ENCODE measurements at places on chromosomes 1 and 21.

- DNase-seq = no peak
These were observed 19.8 kb upstream of the REG4 start for GRCh38 chr1:119831027-119831426.

DNA sequence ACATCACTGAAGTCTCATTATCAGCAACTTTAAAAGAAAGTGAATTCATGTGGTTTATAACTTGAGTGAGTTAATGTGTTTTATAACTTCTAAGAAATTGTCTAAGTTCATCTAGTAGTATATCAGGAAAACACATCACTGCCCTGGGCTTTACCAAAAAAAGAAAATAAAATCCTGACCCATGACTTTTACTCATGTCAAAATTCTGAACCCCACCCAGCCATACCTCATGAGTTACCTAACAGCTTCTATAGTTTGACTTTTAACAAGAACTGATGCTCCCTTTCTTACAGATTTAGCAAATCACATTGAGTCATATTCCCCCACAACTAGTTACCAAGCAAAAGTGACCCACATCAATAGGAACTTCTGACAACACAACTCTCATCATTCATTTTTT lies 57.4 kb downstream of the ESRRG start:
- no peak for DNase-seq

DNA sequence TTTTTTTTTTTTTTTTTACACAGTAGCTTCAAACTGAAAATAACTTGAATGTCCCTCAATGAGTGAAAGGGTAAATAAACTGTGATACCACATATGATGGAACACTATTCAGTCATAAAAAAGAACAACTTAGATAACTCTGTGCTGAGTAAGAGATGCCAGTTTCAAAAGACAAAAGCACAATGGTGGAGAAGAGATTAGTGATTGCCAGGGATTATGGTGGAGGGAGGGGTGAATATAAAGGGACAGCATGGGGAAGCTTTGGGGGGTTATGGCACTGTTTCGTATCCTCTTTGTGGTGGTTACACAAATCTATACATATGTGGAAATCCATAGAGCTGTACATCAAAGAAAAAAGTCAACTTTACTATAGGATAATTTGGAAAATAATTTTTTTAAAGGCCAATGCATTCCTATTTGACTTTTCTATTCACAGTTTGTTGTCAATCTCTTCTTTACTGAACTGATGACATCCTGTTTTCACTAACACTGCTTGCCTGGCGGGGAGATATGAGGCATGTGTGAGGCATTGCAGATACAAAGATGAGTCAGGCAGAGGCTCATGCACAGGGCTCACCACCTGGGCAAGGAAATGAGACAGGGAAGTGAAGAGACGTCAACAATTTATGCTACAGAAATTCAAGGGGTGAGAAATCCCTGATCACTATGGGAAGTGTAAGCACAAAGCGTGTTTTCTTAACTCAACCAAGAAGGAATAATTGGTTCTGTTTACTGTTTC lies 302.7 kb downstream of the DUSP10 start:
- DNase-seq = no peak

DNA sequence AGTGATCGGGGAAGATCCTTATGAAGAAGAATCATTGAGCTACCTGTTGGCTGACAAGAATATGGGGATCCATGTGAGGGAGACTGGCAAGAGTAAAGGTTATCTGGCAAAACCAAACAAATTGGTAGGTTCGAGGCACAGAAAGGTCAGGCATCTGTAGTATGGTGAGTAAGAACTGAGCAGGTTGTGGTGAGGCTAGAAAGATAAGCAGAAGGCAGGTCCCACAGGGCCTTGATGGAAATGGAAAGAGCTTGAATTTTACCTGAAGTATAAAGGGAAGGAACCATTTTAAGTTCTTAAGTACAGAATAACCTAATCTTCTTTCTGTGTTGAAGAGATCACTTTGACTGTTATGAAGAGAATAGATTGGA lies 11.1 kb downstream of the PTPRC start:
- no peak for DNase-seq

- DNase-seq = no peak
These were observed 35.2 kb upstream of the B3GALT2 start for GRCh38 chr1:193221651-193222050.

DNA sequence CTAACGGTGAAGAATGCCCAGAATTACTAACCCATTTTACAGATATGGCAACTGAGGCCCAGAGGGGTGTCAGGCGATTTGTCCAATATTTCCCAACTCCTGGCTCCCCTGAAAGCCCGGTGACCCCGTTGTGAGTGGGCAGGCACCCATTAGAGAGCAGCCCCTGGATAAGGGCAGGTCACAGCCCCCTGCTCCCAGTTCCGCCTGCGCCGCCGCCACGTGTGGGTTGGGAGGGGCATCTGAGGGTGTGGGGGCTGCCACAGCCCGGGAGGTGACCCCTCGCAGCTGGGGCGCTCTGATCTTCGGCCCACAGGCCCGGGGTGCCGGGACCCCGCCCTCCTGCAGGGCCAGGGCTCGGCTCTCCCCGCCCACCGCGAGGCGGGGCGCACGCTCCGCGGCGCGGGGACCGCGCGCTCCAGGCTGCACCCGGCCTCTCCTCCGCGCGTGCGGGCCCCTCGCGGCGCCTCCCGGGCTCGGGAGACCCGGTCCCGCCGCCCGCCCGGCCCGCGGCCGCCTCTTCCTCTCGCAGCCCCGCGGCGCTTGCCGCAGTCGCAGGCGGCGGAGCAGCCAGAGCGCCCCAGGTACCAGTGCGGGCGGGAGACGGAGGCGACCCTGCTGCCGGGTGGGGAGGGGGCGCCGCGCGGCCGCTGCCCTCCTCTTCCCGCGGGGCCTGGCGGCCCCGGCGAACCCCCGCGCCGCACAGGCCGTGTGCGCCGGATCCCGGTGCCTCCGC lies at the start of gene HTR6:
TSS of gene HTR6 (plus strand) at position 423 of the 733 bp plus-strand sequence. CDS start 879 bp downstream, outside the sequence.
- no peak for DNase-seq

- DNase-seq = no peak
These were observed 12.6 kb upstream of the RSPO1 start for GRCh38 chr1:37647281-37647680.

GRCh38 chr1:84436876-84437655 lies 38.8 kb downstream of the DNASE2B start:
- no peak for DNase-seq

- no peak for DNase-seq
These were observed 11.0 kb downstream of the FAM163A start for GRCh38 chr1:179754041-179754624.

GRCh38 chr21:41929248-41929647 lies 24.6 kb downstream of the C2CD2 start:
- no peak for DNase-seq

- no peak for DNase-seq
These were observed 18.7 kb downstream of the DUSP10 start for GRCh38 chr1:221723018-221723847.

- no peak for DNase-seq
These were observed 33.0 kb upstream of the IVNS1ABP start for GRCh38 chr1:185350027-185350442.

GRCh38 chr1:225541383-225541782 lies 111.5 kb downstream of the ENAH start:
- DNase-seq = no peak

GRCh38 chr21:19541602-19542001 lies 1138.0 kb upstream of the TMPRSS15 start:
- no peak for DNase-seq

GRCh38 chr1:47510282-47510811 lies 72.5 kb downstream of the FOXD2 start:
- no peak for DNase-seq

DNA sequence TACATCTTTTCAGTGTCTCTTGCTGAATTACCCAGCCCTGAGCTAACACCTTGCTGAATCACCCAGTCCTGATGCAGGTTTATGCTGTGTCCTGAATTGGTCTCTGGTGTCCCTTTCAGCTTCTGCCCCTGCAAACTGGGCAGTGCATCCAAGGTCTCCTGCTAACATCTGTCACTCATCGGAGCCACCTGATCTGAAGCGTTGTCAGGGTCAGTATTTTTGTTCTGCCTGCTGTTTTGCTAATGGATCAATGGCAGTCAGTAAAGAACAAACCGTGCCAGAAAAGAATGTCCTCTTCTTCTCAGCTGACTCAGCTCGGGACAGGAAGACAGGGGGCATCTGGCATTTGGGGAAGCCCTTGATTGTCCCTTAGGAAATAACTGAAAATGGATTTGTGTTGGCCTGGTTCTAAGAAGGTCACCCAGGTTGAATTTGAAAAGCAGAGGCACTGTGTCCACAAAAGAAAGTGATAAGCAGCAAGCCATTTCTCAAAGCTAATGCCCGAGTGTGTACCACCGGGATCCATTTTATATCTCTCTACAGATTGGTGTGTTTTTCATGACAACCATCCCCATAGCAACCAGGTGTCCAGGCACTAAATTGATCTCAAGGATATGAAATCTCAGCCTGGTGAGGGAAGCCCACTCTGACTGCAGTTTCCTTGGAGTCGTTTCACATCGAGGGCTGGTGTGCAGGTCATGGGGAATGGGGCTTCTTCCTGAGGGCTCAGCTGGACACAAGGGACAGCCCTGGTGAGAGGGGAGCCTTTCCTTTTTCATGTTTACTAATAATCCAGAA lies 109.7 kb upstream of the IRF2BP2 start:
- no peak for DNase-seq

- no peak for DNase-seq
These were observed 61.2 kb upstream of the PRDX6 start for GRCh38 chr1:173415905-173416450.

DNA sequence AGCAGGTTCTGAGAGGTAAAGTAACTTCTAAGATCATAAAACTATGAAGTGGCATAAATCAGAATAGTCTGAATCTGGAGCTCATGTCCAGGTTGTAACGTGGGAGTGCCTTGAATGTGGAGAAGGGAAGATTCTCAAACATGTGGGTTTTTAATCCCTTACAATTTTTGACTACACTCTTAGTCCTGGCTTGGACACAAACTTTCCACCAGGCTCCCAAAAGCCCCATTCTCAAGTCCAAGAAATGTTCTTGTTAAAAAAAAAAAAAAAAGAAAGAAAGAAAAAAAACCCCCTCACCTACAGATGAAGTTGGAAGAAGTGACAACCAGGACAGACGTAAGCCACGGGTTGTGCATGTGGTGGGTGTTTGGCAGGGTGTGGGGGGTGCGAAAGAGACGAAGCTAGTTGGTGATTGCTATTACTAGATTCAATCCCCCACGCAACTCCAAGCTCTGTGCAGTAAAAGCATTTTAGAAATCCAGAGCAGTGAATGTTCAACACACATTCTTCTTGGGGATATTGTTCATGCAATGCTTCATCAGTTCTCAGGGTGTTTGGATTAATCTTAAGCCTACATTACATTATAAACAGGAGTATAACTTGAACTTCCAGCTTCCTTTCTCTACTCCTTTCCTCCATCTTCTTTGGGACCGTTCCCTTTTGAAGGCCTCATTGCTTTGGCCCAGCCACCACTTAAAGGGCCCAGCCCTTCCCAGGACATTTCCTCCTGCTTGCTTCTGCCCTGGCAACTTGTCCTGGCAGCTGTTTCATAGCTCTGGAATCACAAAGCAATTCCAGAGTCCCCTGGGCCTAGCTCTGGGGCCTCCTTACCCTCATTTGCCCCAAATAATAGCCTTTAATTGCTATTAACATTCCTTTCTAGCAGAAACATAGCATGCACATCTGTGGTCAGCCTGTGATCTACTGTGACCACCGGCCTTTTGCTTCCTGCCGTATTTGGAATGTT lies 41.8 kb downstream of the PHC2 start:
- DNase-seq = no peak

DNA sequence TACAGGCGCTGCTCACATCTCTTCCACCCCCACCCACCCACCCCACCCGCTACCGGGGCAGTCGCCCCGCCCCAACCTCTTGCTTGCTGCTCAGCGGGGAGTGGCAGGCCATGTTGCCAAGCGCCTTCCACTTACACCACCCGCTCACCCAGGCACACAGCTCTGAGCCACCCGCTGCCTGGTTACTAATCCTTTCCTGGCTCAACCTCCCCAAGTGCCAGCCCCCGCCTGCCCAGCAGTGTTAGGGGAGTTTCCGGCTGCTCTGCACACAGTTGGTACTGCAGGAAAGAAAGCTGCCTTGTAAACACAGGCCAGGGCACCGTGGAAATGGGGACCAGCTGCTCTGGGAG lies 56.2 kb downstream of the LACTBL1 start:
- peak; percentile 6 for DNase-seq

- no peak for DNase-seq
These were observed 57.8 kb downstream of the RHOU start for GRCh38 chr1:228793032-228793431.

- DNase-seq = no peak
These were observed 180.6 kb downstream of the PLA2G4A start for GRCh38 chr1:187009320-187009719.

- DNase-seq = no peak
These were observed 10.0 kb upstream of the MORC3 start for GRCh38 chr21:36310016-36310415.

GRCh38 chr1:100415498-100415778 lies 63.1 kb downstream of the CDC14A start:
- no peak for DNase-seq

GRCh38 chr21:41707231-41707959 lies 59.5 kb downstream of the RIPK4 start:
- DNase-seq = no peak

GRCh38 chr1:156862997-156863599 lies 2.4 kb downstream of the NTRK1 start:
- peak; percentile 18 for DNase-seq

- no peak for DNase-seq
These were observed 61.9 kb downstream of the ACOT7 start for GRCh38 chr1:6331543-6332273.

- DNase-seq = no peak
These were observed 26.3 kb upstream of the CD34 start for GRCh38 chr1:207937204-207937603.

GRCh38 chr21:46468108-46468774 lies 9.6 kb downstream of the DIP2A start:
- DNase-seq = no peak

DNA sequence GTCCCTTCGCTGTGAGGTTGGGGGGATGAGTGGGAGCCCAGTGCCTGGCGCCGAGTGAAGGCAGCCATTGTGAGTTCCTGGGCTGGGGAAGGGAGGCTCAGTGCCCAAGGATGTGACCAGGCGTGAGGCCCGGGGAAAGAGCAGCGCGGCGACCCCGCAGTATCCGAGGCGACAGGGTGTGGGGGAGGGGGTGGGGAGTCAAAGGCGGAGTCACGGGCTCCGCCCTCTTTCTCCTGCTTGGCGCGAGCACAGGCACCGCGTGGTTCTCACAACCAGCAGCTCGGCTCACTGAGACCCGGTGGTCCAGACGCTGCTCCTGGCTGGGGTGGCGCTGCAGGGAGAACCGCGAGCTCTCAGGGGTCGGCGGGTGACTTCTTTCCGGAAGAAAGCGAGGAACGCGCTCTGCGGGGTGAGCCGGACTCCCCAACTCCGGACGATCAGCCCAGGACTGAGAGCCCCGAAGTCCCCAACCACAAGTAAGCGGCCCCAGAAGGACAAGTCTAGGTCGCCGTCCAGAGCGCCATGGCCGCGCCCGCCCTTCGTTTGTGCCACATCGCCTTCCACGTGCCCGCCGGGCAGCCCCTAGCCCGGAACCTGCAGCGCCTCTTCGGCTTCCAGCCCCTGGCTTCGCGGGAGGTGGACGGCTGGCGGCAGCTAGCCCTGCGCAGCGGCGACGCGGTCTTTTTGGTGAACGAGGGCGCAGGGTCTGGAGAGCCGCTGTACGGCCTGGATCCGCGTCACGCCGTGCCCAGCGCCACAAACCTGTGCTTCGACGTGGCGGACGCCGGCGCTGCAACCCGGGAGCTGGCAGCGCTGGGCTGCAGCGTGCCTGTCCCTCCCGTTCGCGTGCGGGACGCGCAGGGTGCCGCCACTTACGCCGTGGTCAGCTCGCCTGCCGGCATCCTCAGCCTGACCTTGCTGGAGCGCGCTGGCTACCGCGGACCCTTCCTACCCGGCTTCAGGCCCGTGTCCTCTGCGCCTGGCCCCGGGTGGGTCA lies at the start of gene HPDL:
TSS of gene HPDL (plus strand) at position 269 of the 997 bp plus-strand sequence. CDS start at position 523, 254 bp downstream.
- DNase-seq = peak; percentile 74

- no peak for DNase-seq
These were observed 187.1 kb downstream of the GREM2 start for GRCh38 chr1:240424740-240425464.
